ENCODE measurements at places on chromosomes 2 and 18.
A peak's percentile ranks its signal among the peaks of the same experiment; 100 is the strongest.

GRCh38 chr18:3163968-3164367 lies 55.8 kb downstream of the MYOM1 start:
- no peak for DNase-seq

DNA sequence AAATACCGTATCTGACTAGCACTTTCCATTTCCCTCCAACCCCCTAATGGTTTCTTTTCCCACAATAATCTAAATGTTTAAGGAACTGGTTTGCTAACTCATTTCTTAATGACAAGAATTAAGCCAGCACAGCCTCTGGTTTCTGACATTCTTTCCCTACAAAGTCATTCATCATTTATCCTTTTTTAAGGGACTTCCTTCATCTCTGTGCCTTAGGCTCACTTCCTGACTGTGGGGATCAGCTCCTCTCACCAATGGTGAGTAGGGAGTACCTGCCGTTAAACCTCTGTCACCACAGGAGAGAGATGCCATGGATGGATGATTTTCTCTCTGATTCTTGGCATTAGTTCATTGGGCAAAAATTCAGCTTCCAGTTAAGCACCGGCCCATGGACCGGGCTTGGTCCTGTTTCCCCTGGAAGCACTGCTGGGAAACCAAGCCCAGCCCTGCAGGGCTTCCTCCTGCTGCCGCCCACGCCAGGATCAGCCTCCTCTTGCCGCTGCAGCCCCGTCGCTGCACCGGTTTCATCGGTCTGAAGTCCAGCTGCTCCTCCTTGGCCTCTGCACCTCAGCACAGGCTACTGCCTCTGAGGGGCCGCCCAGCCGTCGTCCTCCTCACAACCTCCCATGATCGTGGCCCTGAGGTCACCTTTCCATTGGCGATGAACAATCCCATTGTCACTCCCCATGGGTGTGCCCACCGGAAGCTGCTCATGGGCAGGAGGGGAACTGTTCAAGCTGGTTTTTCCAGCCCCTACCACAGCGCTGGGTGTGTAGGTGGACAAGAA lies 64.0 kb upstream of the ZNF516 start:
- DNase-seq, result no peak

- DNase-seq, result no peak
These were observed 38.1 kb downstream of the RPL37A start for GRCh38 chr2:216536734-216537210.

DNA sequence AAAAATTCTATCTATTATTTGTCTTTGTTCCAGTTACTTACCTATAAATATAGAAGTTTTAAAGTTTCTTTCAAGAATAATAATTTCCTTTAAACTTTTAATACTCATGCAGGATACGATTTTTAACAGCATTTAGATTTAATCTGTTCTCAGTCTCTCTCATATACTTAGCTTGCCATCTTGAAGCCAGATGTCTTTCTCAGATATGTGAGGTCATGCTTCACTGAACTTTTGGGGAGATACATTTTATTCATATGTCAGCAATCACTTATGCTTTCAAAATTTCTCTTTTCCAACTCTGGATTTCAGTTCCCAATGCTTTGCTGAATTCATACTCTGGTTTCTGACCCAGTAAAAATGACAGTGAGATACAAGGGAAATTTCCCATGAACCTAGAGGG lies 66.5 kb upstream of the CCDC178 start:
- DNase-seq, result no peak

GRCh38 chr2:197889041-197889440 lies 84.6 kb downstream of the PLCL1 start:
- DNase-seq, result no peak

DNA sequence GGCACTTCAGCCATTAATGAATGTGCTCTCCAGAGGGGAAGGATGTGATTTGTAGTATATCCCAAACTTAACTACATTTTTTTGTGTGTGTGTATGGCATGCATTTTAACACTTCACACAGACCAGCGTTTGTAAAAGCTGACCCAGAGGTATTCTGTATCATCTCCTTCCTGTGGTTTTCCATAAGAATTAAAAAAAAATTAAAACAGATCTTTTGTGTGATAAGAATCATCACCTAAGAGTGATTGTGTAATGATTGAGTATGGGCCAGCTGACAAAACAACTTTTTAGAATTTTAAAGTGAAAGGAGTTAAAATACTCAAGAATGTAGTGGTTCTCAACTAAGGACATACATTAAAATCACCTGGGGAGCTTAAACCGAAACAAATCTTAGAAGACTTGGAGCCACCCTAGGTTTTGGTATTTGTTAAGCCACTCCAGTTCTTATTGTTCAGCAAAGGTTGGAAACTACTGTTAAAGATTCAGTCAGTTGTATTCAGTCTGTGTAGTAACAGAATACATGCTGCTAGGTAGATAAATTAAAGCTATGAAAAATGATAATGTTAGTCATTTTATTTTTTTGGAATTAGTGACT lies 120.1 kb downstream of the HAUS1 start:
- no peak for DNase-seq

DNA sequence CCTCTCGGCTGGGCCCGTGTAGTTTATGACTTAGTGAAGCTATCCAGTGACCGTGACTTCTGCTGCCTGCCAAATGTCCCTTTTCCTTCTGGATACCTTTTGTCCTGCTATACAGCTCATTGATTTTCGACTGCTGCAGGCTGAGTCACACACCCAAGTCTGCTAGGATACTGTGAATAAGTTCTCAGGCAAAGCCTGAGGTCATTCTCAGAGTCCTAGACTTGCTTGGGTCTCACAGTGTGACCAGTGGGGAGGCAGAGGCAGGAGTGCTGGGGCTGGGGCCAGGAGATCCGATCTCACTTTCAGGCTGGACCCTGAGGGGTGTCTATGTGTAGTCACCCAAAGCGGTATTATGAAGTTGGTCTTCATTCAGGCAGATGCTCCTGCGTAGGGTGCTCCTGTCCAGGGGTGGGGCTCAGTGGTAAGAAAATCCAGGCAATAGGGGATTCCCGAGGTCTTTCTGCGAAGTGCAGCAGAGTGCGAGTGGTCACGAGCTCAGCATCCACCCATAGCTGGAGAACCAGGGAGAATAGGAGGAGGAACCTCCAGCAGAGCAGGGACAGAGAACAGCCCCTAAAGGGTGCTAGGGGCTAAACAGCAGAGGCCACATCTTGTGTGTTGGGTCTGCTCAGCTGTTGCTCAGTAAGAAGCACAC lies 268.6 kb upstream of the NCKAP5 start:
- DNase-seq, result no peak

GRCh38 chr18:35392375-35392774 lies 15.2 kb upstream of the ZNF396 start:
- DNase-seq, result no peak

- peak; percentile 36 for DNase-seq
These were observed 111.4 kb downstream of the EIPR1 start for GRCh38 chr2:3265981-3266924.

- DNase-seq, result no peak
These were observed 57.6 kb downstream of the BOLA3 start for GRCh38 chr2:74089816-74090745.
